ENCODE measurements at places on chromosomes 11 and 22.

DNA sequence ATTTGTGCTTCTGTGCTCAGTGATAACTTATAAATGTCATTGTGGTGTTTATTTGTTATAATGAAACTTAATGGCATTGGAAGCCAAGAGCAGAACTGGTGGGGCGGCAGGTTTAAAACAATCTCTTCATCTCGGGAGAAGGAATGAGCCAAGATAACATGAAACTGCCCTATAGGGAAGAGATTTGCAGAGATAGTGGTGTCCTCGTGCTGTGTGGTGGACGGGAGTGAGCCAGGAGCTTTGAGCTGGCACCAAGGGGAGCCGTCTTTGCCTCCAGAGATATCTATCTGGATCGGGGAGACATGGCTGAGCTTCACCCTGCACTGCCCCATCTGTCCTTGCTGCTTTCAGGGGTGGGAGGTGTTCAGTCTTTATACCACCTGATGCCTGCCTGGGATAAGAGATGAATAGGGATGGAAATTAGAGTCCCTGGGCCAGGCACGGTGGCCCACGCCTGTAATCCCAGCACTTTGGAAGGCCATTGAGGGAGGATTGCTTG lies 189.6 kb downstream of the ST3GAL4 start:
- DNase-seq: no peak

GRCh38 chr22:34599567-34599966 lies 466.4 kb upstream of the ISX start:
- DNase-seq: no peak

GRCh38 chr22:35648066-35649025 lies at the start of gene APOL6:
APOL6 (plus strand) TSS chr22:35648446; CDS start chr22:35656426, 7,980 bp downstream.
- DNase-seq: no peak

DNA sequence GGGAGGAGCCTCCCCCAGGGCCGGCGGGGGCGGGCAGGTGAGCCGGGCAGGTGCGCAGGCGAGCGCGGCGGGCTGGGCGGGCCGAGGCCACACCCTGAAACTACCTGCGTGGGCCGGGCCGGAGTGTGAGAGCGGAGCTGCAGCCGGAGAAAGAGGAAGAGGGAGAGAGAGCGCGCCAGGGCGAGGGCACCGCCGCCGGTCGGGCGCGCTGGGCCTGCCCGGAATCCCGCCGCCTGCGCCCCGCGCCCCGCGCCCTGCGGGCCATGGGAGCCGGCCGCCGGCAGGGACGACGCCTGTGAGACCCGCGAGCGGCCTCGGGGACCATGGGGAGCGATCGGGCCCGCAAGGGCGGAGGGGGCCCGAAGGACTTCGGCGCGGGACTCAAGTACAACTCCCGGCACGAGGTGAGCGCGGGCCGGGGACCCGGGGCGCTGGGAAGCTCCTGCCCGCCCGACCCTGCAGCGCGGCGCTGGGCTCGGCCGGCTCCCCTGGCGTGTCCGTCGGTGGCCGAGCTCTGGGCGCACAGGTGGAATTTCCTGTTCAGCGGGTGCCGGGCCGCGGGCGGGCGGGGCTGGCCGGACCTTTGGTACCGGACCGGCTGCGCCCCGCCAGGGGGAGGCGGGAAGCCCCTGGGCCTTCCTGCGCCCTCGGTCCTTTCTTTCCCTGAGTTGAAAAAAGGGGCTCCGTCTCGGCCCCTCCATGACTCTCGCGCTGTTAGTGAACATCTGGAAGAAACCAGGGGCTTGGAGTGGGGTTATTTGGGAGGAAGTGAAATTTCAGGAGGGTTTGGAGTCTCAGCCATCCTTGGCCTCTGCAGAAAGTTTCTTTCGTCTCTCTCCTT lies at the start of gene ST14:
TSS of gene ST14 (plus strand) at position 126 of the 841 bp plus-strand sequence. CDS start at position 324, 198 bp downstream.
- DNase-seq: peak; percentile 36

DNA sequence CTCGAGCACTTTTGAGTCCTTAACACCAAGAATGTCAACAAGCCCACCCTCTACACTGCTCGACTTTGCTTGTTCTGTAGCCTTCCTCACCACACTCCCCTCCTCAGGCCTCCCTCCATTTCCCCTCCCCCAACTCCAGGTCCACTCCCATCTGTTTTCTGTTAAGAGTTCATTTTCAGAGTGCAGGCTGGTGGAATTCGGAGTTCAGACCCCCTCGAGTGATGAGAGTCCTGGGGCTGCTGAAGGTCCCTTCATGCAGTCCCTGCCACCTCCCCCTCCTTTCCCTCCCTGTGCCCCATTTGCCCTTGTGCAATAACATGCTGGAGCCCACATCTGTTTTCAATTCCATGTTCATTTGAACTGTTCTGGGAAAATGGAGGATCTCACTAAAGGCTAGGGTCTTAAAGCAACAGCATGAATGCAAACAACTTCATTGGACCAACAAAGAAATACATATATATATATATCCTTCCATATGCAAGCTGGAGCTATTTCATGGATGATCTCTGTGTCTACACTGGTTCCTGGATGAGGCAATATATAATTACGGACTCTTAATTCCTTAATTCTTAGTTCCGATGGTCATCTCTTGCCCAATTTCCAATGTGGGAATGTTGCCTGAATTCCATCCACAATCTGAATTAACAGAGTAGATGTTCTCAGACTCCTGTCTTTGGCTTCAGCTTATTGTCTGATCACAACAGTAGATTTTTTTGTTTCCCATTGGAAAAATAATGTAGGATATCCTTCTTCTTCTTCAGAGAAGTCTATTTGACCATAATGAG lies 340.4 kb downstream of the ETS1 start:
- no peak for DNase-seq

- no peak for DNase-seq
These were observed 203.4 kb downstream of the CADM1 start for GRCh38 chr11:115300660-115301428.

- DNase-seq: no peak
These were observed 59.4 kb upstream of the CHRM4 start for GRCh38 chr11:46450846-46451477.

GRCh38 chr22:36243986-36244385 lies 4.7 kb upstream of the APOL2 start:
- no peak for DNase-seq

DNA sequence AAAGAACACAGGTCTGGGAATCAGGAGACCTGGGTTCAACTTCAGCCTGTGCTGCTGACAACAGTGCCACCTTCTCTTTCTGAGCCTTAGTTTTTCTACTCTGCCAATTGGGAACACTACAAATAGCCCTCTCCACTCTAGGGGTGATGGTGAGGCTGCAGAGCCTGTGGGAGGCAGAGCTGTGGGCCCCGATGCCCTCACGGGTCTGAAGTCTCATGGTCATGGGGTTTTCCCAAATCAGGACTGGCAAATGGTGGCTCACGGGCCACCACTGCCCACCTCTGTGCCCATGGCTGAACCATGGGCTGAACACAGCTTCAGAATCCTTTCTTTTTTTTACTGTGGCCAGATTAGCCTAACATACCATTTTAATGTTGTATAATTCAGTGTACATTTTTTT lies 19.8 kb downstream of the SYNGR1 start:
- no peak for DNase-seq

- DNase-seq: no peak
These were observed 37.8 kb upstream of the CELSR1 start for GRCh38 chr22:46574993-46575910.

- no peak for DNase-seq
These were observed 5.8 kb upstream of the HMBS start for GRCh38 chr11:119078675-119079420.

DNA sequence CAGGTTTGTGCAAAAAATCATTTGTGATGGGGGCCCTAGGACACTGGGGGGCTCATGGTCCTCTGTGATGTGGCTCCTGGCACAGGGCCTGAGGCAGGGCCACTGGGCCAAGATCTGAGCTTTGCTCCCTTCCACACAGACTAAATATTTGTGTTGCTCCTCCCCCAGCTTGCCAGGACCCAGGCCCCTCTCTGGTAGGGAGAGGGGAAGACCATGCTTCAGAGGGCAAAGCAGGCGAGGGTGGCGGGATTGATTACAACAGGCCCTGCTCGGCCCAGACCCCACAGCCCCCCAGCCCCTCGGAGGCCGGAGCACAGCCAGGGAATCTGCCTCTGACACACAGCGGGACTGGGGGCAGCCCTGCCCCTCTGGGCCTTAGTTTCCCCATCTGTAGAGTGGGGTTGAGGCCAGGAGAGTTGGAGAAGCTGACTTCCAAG lies 29.0 kb downstream of the WNT11 start:
- DNase-seq: no peak

GRCh38 chr22:43211941-43212433 lies 25.1 kb upstream of the TTLL12 start:
- DNase-seq: no peak

DNA sequence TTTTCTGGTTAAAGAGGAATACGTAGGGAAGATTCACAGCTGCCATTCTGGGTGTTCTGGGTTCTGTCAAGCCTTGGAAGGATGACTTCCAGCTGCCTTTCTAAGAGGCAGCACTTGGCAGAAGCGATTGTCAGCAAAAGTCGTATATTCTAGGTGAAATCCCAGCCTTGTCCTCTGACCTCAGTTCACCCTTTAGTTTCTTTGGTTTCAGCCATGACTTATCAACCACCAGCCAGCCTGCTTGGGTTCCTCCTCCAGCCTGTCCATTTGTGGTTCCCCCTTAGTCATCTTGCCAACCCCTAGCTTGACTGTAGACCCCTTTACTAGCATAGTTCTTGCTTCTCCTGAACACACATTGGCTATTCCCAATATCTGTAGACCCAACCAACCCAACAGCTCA lies 102.3 kb upstream of the CD44 start:
- DNase-seq: no peak

DNA sequence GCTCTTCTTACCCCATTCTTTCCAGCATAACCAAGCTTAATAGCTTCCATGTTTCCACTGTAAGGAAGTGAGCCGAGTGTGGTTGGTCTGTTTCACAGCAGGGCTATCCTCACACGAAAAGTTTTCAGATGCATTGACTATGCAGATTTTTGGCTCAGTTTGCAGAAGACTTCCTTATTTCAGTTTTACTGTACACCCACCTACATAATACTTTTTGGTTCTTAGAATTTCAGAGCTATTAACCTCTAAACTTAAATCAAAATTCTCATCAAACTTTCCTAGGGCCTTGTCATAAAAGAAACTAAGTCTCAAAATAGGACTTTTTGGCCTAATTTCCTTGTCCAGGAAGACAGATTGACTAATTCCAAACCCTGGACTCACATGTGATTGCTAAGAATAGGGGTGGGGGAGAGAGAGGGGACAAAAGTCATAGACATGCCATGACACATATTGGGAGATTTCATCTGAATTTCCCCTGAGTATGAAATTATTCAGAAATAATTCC lies 7.3 kb upstream of the EHF start:
- no peak for DNase-seq

- DNase-seq: no peak
These were observed 17.1 kb downstream of the LTO1 start for GRCh38 chr11:69657911-69658625.

- DNase-seq: no peak
These were observed 1049.5 kb downstream of the TBC1D22A start for GRCh38 chr22:47811971-47812370.

DNA sequence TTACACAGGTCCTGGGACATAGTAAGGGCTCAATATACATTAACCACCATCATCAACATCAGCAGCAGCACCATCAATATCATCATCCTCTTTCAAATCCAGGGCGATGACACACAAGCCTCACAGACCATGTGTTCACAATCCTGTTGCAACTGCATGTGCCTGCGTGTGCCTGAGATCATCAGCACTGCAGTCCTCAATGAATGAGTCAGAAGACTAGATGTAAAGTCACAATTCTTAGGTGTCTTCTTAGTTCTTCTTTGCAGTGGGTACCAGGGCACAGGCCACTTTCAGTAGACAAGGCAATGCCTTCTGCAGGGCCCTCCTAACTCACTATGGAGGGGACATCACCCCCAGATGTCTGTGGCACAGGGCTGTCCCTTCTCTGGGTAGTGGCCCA lies 111.1 kb downstream of the MYO18B start:
- no peak for DNase-seq

Measured in NCI-H1048 (cell line).